Stimulated activated CD8-positive, alpha-beta memory T cell treated with anti-CD3 and anti-CD28 coated beads, Interleukin-4, amount 100 ng/mL, for 1 hour (primary cell): ENCODE measurements at places on chromosomes 12 and 14.

DNA sequence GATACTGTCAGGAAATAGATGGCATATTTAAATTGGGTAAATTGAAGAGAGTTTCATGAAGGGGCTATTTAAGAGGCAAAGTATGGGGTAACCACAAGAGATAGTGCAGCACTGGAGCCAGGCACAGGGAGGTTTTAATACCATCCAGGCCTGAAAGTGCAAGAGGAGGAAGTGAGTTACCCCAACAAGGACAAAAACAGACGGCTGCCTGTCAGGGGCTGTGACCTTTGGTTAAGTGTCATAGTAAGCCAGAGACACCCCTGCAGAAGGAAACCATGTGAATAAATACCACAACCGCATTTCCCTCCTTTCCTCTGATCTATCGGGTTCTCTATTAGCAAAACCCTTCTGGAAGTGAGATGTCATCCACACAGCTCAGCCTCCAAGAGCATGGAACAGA, 122.0 kb upstream of the DHRS4 start:
- no peak for DNase-seq

DNA sequence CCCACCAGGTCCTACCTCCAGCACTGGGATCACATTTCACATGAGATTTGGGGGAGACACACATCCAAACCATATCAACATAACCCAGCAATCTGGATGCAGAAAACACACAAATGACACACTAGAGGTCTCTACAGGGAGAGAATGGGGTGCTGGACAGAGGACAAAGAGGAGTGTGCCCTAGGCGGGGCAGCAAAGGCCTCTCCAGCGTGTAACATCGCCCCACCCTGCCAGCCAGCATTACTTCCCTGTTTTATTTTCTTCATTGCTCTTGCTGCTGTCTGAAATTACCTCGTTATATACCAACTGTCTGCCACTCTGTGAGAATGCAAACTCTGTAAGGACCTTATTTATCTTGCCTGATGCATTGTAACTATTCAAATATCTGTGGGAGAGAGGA, 61.1 kb downstream of the RIMBP2 start:
- no peak for DNase-seq

DNA sequence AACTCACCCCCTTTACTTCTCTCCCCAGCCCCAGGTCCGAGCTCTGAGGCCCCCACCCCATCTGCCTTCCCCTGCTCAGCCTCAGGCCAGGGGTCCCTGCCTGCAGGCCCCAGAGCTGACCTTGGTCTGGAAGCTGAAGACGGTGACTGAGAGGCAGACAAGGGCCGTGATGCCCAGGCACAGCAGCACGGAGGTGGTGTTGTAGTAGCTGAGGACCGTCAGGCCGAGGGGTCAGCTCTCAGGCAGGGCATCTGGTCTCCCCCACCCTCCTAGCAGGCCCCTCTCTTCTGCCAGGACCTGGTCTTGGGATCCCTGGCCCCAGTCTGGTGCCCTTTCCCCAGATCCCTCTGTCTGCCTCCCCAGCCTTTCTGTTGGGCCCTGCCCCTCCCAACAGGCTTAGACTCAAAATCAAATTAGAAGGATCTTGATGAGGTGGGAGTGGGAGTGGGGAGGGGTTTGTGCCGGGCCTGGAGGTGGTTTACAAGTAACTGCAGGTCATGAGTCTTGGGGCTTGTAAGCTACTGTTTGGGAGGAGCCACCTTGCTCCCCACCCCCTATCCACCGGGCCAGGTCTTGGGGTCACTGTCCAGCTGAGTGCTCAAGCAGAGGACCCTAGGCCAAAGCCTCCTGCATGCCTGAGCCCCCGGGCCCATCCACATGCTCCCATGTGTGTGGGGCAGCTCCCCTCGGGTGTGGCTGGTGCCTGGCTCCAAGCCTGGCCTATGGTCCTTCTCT, 14.2 kb downstream of the FAIM2 start:
- DNase-seq: no peak

- no peak for DNase-seq
Measured at GRCh38 chr12:52604859-52605258, 3.6 kb upstream of the KRT72 start.

GRCh38 chr12:52366738-52367485, at the start of gene KRT85:
KRT85 (minus strand) TSS chr12:52367481; CDS start chr12:52367405, 76 bp downstream.
- DNase-seq: no peak

DNA sequence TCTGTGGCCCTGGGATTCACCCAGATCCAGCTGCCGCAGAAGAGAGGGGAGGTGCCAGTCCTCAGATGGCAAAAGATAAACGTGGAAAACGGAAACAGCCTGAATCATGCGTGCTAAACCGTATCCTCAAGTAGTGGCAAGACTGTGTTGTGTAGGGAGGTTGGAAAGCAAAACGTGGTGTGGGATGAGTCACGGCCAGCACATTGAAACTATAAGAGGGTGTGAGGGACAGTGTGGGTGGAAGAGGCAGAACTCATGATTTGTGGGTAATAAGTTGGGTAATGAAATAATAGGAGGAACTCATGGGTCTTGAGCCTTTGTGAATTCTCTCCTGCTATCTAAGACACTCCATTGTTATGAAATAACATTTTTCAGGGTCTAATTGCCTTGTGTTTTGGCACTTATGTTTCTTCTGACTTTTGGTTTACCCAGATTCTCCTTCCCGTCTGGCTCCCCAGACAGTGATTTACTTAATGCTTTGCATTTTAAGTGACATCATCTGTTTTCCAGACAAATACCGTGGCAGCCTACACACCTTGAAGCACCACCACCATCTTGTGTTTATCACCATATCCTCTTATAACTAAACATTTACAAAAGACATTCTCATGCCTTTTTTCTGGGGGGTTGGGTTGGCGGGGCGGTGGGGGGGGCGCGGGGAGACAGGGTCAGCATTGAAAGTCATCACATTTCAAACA, 62.3 kb upstream of the PTCSC3 start:
- no peak for DNase-seq
